Stimulated activated CD4-positive, alpha-beta T cell treated with anti-CD3 and anti-CD28 coated beads, Interleukin-4, amount 100 ng/mL, for 1 hour (primary cell): ENCODE measurements at places on chromosomes 7 and 10.

DNA sequence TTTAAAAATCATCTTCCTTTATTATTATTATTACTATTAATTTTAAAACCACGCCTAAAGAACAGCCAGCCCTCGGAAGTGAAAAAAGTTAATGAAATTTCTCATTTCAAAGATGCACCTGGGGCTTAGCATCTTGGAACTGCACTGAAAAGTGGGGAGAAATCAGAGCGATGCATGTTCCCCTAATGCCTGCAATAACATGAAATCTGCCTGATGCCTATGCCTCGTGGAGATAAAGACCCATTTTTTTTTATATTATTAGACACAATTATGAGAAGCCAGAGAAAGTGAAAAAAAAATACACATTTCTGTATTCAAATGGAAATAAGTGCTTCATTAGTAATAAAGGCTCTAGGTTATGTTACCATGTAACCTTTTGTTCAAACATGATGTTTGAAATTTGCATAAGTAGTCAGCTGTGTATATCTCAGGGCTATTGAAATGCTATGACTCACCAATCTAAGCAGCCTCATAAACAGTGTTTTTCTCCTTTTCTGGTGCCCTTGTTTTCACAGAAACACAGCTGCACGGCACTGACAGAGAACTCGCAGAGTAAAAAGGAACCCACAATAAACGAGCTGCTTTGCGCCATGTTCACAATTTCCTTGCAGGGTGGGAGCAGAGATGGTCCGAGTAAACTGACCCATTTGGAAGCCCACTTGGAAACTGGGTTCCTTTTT is 175.8 kb upstream of the PRKCQ start:
- no peak for DNase-seq

- DNase-seq: no peak
These were observed 4.2 kb downstream of the OSBPL3 start for GRCh38 chr7:24975644-24976260.

GRCh38 chr7:92517631-92518030 is 10.7 kb downstream of the PEX1 start:
- no peak for DNase-seq

DNA sequence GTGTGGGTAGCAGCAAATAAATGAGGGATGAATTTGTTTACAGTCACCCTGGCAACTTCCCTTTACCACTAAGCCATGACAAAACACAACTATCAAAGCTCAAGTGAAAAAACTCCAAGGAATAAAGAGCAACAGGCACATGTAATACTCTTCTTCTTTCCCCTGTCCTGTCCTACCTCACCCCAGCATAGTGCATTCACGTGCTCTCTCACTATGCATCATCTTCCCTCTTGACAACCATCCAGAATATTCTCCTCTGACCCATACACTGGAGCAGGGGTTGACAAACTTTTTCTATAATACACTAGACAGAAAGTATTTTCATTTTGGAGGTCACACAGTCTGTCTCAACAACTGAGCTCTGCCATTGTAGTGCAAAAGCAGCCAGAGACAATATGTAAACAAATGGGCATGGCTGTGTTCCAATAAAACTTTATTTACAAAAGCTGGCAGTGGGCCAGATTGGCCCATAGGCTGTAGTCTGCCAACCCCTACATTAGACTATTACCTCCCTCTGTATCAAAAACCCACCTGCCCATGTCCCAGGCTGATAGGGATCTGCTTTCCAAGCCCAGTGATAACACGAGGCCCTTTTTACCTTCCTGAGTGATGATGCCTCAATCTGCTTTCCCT is 354.5 kb downstream of the FGFR2 start:
- DNase-seq: no peak

DNA sequence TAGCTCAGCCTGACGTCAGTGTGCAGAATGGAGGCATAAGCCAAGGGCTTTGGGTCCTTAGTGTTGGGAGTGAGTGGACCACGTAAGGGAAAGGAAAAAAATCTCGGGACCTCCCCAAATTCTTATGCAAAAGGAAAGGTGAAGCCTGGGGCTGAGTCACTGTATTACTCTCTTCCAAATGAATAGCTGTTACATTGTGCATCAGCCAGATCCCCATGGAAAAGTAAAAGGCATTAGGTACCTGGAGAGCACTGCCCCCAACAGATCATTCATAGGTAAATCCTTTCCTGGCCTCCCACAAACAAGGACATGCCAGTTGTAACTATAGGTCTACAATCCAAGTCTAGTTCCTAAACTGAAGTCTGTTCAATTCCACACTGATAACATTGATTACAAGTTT is 170.5 kb downstream of the C1GALT1 start:
- DNase-seq: no peak

DNA sequence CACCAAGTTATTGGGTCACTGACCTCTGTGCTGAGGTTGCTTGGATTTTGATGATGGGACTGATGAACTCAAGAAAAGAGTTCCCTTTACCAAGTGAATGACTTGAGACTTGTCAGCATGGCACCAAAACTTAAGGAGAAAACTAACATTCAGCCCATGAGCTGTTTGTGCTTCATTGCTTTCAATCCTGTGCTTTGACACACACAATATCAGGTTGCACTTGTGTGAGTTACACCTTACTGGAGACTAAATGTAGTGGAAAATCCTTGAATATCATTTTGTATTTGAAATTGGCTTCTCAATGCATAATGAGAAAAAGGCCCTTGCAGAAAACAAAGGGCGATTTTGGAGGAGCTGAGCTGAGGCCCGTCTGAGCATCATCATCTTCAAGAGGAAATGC is 2.7 kb downstream of the BAG3 start:
- no peak for DNase-seq

- DNase-seq: no peak
These were observed 61.0 kb downstream of the TES start for GRCh38 chr7:116271161-116271913.

DNA sequence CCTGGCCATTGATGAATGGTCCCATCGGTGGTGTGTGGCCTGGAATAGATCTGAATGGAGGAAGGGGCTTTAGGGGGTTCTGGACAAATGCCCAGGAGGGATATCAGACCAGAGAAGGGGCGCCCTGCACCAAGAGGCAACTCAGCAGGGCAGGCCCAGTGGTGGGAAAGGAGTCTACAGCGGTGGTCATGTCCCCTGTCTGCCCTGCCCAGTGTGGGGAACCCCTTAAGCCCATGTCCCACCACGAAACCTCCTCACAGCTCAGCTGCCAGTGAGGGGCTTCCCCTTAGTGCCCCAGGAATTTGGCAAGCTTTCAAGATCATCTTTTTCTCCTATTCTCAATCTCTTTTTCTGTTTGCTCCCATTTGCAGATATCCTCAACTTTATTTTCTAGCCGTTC is 14.1 kb upstream of the CCSER2 start:
- no peak for DNase-seq

GRCh38 chr10:86231796-86232560 is 134.6 kb downstream of the GRID1 start:
- DNase-seq: no peak

DNA sequence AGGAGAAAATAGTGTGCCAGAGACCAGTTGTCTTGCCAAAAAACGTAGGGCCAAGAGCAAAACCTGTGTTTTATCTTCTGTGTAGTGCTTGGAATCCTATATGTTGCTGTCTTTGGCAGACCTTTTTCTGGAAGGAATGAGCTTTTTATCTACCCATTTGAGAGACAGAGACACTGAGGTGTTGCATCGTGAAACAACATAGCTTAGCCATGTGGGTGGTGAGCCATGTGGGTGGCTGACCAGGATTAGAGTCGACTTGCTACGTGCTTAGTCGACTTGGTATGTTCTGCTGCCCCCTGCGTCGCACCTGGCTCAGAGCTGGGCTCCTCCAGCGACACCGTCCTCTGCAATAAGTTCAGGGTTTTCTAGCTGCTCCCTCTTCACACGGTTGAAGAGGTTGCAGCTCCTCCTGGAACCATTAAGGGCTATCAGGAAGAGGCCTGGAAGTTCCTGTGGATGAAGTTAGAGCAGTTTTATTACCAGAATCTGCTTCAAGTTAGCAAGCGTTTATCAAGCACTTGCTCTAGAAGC is 175.8 kb downstream of the SH2D4B start:
- DNase-seq: no peak

- DNase-seq: no peak
These were observed 57.8 kb upstream of the CTBP2 start for GRCh38 chr10:125217990-125218675.

- DNase-seq: no peak
These were observed 669.3 kb upstream of the LRRN3 start for GRCh38 chr7:110421490-110422241.

DNA sequence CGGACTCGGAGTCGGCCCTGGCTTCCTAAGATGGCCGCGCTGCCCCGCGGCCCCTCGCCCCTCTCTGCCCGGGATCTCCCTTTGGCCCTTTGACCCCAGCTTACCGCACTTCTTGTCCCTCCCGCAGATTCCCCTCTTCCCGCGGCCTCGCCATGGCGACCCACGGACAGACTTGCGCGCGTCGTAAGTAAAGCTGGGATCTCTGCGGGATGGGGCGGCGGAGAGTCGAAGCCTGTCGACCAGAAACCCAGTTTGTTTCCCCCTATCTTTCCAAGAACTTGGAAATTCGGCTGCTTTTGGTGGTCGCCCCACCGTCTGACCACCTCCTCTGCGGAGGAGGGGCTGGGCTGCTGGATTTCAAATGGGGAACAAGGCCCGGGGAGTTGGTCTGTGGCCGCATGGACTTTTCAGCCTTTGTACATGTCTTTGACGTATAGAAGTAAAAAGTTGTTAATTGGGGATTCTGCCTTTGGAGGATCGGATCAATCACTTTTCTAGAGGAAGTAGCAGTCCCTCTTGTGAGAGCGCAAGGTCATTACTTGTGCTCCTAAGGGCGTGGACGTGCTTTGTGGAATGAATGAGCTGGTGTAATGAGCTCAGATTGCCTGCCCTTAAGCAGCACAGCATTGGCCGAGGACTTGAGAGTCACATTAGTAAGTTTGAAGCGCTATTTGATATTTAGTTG is 553 bp downstream of the VDAC2 start:
- no peak for DNase-seq

DNA sequence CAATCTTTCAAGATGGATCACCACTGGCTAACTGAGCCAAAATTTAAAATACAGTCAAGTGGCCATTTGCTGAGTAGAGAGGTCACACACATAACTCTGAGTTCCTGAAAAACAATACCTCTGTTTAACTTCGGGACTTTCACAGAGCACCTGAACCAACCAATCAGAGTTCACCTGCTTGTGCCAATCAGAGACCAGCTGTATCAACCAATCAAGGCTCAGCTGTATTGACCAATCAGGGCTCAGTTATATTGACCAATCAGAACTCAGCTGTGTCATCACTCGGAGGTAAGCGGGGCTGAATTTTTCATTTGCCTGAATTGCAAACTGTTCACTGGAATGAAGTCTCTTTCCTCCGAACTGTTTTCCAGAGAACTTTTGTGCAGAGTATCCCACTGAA is 10.0 kb upstream of the CPXM2 start:
- no peak for DNase-seq

DNA sequence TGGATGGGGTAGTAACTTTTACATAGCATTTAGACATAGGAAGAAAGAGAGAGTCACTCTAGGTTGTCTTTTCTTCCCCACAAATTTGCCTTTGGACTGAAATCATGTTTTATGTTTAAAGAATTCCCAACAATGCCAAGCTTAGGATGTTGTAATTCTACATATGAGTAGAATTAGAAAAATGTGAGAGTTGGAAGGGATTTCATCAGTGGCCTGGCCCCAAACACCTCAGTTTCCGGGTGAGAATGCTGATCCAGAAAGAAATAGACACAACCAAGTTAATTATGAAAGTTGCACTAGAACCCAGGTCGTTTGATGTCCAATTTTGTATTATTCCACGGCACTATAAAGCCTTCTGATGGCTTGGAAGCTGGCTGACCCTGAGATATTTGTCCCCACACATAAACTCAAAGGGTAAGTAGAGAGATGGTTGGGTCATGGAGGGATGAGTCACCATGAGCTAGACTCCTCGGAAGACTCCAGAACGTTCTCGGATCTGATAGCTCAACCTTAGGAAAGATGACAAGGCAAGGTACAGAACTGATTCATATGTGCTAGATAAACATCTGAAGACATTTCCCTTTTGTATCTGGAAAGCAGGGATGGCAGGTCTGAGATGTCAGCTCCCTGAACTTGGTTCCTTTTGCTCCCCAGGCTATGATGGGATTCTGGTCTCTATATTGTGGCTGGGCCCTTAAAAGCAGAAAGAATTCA is 48.8 kb upstream of the SLC35B4 start:
- no peak for DNase-seq

DNA sequence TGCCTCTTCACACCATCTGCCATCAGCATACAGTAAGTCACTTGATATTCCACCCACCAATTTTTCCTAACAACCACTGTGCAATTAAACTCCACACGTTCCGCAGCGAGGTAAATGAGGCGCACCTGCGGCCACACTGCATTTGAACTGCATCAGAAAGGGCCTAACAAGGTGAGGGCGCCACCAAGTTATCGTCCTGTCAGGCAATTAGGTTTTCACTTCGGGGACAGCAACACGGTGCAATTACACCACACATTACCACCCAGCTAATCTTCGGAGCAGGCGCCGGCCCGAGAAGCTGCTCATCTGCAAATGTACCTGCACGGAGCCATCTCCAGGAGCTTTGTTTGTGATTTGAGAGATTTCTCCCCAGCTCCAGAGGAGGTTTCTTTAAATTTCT is 84.4 kb downstream of the EBF3 start:
- no peak for DNase-seq

DNA sequence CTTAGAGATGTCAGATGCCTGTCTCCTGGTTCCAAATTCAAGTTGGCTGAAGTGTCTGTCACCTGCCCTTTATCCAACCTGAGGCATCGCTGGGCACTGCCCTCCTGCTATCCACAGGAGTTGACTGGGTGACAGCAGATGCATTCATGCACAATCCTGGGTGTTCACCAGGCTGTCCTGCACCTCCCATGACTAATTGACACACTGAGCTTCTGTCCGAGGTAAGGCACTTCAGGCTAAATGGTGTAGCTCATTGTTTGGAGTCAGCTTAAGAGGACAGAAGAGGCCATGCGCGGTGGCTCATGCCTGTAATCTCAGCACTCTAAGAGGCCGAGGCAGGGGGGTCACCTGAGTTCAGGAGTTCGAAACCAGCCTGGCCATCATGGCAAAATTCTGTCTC is 2.4 kb downstream of the UCMA start:
- DNase-seq: no peak

DNA sequence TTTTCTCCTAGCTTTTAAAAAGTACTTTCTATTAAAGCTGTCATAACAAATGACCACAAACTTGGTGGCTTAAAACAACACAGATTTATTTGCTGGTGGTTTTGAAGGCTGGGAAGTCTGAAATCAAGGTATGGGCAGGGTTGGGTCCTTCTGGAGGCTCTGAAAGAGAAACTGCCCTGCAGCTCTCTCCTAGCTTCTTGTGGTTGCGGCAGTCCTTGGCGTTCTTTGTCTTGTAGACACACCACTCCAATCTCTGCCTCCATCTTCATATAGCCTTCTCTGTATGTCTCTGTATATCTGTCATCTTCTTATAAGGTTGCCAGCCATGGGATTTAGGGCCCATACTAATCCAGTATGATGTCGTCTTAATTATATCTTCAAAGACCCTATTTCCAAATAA is 79.4 kb upstream of the PRR15 start:
- no peak for DNase-seq

- no peak for DNase-seq
These were observed 159.2 kb upstream of the PLXNA4 start for GRCh38 chr7:132735476-132735875.

- DNase-seq: no peak
These were observed 44.2 kb downstream of the GLRX3 start for GRCh38 chr10:130180416-130180815.

- no peak for DNase-seq
These were observed 44.5 kb downstream of the PODXL start for GRCh38 chr7:131511774-131512535.

GRCh38 chr10:63976538-63976937 is 455.3 kb downstream of the REEP3 start:
- DNase-seq: peak; percentile 24

- no peak for DNase-seq
These were observed 105.2 kb downstream of the CH25H start for GRCh38 chr10:89101943-89102342.
